ENCODE measurements at places on chromosomes 11 and 22.

GRCh38 chr11:6607190-6607795 is 3.7 kb downstream of the ILK start:
- DNase-seq, result peak; percentile 57

DNA sequence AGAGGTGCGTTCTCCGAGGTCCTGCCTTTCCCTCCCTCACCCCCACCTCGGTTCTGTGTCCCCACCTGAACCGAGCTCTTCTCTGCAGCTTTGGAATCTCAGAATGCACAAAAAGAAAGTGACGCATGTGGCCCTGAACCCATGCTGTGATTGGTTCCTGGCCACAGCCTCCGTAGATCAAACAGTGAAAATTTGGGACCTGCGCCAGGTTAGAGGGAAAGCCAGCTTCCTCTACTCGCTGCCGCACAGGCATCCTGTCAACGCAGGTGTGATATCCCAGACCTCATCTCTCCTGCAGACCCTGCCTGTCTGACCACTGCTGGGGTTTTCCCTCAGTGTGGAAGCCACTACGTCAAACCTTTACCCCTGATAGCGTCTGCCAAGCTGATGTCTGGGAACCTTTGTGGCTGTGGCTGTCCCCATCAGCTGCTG is 13.9 kb downstream of the ACP2 start:
- peak; percentile 40 for DNase-seq

DNA sequence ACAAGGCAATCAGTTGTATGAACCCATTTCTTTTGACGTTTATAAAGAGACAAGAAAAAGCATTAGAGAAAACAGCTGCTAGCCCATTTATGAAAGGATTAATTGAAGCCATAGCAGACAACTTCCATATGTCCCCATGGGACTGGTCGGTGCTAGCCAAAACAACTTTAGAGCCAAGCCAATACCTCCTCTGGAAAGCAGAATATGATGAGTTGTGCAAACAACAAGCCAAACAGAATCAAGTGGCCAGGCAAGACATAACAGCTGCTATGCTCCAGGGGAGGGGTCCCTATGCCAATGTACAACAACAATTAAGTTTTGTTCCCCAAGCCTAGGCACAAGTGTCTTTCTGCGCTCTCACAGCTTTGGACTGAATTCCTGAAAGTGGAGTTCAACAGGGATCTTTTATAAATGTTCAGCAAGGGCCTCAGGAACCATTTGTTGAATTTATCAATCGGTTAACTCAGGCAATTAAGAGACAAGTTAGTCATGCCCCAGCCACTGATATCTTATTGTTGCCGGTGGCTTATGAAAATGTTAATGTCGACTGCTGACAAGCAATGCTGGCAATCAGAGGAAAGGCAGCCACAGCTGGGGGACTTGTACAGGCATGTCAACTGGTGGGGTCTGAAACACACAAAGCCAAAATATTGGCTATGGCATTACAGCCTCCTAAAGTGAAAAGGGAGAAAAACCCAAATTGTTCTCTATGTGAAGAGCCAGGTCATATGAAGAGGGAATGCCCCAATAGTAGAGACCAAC is 1593.1 kb upstream of the TENM4 start:
- no peak for DNase-seq

- DNase-seq, result peak; percentile 59
These were observed at the start of gene APOC3 for GRCh38 chr11:116829525-116830183. APOC3 (plus strand) TSS chr11:116829907; CDS start chr11:116830583, 676 bp downstream.

DNA sequence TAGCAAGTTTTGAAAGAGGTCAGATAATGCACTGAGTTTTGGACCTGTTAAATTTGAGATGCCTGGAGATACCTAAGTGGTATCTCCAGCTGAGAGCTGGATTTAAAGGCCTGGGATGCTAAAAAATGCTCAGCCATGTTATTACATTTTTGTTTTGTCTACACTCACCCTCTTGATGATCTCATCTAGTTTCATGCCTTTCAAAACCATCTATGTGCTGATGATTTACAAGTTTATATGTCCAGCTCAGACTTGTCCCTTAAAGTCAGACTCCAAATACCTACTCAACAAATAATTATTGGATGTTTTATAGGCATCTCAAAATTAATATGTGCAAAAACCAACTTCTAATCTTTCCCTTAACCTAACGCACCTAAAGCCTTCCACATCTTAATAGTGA is 103.6 kb upstream of the OR9G4 start:
- DNase-seq, result no peak

DNA sequence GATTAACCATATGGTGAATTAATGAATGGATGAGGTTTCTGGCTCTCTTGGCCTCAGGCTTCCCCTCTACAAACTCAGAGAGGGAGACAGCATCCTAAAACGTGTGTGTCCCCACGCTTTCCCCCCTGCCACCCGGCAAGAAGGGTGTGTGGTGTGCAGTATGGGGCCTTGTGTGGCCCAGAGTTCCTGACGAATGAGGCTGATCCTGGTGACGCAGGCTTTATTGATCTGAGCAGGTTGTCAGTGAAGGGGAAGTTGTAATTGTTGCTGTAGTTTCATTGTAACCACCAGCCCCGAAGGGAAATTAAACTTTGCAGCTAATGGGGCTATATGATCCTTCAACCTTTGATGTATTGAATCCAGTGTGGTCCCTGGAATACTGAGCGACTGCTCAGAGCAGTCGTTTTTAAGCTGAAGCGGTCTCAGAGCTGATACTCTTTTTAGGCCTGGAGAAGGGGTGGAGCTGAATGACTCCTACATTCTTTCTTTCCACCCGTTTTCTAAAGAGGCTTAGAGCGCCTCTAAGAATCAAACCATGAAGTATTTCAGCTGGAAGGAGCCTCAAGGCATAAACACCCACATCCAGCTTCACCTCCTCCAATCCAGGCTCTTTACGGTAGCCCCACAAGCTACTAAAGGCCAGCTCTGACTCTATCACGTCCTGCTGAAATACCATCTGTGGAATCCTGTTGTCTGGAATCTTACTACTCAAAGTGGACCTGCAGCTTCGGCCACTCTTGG is 284.7 kb downstream of the MIAT start:
- no peak for DNase-seq

- DNase-seq, result no peak
These were observed 21.0 kb upstream of the PPP6R3 start for GRCh38 chr11:68439355-68440065.

- DNase-seq, result peak; percentile 75
These were observed at the start of gene C1QTNF5 for GRCh38 chr11:119340335-119341221. C1QTNF5 (minus strand) TSS chr11:119340883; CDS start chr11:119340397, 486 bp downstream.

- DNase-seq, result peak; percentile 49
These were observed 37.7 kb upstream of the GNB1L start for GRCh38 chr22:19892257-19892879.

DNA sequence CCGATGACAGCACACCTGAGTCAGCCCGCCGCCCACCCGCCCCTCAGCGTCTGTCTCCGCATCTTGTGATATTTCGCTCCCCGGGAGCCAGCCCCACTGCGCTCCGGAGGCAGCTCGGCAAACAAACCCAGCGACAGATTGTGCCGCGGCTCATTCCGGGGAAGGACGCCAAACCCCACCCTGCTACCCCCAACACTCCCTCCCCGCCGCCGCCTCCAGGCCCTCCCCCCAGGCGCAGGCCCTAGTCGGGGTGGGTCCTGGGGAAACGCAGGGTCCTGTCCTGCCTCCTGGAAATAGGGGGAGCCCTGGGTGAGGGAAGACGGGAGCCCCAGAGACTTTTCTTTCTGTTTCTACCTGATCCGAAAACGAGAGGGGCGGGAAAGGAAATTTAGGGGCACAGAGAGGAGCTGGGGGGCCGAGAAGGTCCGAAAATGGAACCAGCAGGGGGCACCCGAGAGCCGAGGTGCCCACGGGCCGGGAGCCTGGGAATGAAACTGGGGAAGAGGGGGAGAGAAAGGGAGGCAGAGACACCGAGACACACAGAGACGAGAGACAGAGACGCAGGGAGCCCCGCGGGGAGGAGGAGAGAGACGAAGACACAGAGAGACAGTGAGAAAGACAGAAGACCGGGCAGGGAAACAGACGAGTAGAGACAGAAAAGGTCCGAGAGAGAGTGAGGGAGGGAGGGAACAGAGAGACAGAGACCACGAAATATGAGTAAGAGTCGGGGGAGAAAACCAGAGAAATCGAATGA is 1.7 kb upstream of the RTN4RL2 start:
- DNase-seq, result peak; percentile 24

DNA sequence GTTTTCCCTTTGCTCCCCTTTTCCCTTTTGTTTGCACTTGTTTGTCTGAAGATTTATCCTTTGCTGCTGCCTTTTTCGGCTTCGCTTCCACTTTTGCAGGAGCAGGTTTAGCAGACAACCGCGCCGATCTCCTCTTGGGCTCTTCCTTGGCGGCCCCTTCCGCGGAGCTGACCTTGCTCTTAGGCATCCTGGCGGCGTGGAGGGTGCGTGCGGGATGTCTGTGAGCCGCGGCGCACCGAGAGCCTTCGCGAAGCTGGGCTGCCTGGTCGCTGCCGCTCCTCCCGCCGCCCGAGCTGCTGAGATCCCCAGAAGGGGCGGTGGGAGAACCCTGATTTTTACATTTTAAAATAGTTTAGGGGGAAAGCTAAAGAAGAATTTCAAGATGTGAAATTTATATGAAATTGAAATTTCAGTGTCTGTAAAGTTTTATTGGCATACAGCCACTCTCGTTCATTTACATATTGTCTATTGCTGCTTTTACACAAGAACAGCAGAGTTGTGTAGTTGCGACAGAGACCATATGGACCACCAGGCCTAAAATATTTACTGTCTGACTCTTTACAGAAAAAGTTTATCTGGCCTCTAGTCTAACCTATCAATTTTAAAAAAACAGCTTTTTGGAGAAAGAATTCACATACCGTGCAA is 105.2 kb upstream of the RRM1 start:
- no peak for DNase-seq

DNA sequence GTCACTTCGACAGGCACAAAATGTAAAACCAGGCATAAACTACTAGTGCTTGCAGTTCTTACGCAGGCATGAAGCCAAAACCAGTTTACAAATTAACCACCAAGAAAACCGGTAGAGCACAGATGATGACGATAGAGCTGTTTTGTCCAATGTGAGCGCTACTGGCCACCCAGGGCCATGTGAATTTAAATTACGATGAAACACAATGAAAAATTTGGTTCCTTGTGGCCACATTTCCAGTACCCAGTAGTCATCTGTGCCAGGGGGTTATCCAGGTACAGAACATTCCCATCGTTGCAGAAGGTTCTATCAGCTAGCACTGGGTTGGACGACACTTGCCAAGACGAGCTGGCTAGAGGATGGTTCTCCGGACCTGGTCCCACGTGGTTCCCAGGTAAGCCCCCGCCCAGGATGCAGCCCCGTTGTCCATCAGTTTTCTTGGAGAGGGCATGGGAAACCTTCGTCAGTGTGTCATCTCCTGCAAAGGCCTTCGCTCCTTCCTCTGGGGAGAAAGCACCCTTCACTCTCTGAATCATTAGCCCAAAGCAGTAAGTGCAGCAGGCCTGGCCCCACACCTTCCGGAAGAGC is 1.1 kb upstream of the CD81 start:
- no peak for DNase-seq

GRCh38 chr11:59199546-59200422 is 12.9 kb downstream of the MPEG1 start:
- DNase-seq, result no peak

DNA sequence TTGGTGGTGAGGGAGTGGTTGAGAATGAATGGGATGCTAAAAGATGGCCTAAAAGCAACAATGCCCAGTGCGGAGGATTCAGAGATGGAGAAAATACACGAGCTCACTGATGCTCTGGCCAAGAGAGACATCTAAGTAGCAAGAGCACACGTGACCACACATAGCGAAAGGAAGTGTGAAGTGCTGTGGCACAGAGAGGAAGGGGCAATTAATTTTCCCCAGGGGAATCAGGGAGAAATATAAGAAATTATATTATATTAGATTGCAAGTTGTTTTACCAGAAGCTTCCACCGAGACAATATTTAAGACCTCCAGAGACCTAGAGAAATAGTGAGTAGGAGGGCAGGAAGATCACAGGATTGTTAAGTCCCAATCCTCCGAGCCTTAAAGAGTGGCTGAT is 80.6 kb downstream of the RCN1 start:
- DNase-seq, result no peak

GRCh38 chr11:18754308-18754707 is 28.3 kb upstream of the IGSF22 start:
- DNase-seq, result no peak

GRCh38 chr11:75820645-75821044 is 5.6 kb downstream of the UVRAG start:
- peak; percentile 24 for DNase-seq

DNA sequence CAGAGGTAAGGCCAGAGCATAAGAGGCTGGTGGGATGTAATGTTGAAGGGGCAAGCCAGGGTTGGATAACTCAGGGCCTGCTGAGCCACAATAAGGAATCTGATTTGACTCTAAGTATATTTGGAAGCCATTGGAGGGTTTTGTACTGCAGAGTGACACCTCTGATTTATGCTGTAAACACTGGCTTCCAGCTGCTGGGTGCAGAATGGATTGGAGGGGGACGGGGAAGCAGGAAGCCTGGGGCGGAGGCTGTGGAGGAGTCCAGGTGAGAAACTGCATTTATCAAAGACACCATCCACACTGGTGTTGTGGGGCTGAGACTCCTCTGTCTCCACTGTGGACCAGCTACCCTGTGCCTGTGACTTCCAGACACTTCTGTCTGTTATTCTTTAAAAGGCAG is 26.8 kb downstream of the MIAT start:
- no peak for DNase-seq

DNA sequence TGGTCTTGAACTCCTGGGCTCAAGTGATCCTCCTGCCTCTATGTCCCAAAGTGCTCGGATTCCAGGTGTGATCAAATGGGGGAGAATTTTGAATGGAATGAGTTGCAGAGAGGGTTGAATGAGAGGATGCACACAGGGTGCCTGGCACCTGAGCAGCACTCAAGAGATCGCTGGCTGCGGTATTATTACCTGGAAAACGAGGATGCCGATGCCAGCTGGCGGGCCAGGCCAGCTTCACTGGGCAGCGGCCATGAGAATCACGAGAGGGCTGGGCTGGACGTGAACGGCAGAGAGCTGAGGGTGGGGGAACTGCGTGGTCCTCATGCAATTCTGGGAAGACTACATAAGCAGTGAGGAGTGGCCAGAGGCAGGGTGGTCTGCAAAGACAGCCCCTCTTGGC is 2.9 kb downstream of the MGAT3 start:
- no peak for DNase-seq

DNA sequence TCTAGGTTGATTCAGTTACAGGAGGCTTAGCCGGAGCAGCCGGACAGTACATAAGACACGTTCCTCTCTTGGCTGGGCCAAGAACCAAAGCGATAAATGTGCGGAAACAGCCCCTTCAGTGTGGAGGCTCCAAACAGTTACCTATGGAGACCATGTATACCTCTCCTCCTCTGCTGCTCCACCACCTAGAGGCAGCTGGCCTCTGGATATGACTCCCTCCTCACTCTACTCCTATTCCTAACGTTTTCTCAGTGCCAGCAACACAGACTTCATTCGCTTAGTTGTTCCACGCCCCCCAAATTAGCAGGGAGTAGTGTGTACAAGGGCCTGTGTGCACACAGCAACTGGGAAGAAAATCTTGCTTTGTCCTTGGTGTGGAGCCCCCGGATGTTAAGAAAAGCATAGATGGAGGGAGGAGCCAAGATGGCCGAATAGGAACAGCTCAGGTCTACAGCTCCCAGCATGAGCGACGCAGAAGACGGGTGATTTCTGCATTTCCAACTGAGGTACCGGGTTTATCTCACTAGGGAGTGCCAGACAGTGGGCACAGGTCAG is 362.3 kb upstream of the KIRREL3 start:
- DNase-seq, result no peak

- no peak for DNase-seq
These were observed 5.9 kb upstream of the SOX10 start for GRCh38 chr22:37990301-37990700.
